ENCODE measurements at places on chromosomes 2 and 18.

- no peak for DNase-seq
These were observed 61.3 kb downstream of the PMAIP1 start for GRCh38 chr18:59961070-59961469.

DNA sequence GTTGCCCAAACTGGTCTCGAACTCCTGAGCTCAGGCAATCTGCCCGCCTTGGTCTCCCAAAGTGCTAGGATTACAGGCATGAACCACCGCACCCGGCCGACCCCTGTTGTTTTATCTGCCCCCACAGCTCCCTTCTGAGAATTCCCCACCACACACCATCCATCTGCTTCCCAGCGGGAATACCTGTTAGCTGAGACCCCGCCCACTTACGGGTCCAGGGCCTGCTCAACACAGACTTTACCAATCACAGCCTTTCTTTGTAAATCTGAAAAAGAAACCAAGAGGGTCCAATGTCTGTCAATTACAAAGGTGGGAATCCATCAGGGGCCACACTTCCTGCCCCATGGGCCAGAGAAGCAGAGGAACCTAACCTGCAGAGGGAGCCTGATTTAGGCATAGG lies 14.2 kb upstream of the CABLES1 start:
- no peak for DNase-seq

- DNase-seq = no peak
These were observed 32.5 kb upstream of the ATP6V1B1 start for GRCh38 chr2:70903171-70903570.

DNA sequence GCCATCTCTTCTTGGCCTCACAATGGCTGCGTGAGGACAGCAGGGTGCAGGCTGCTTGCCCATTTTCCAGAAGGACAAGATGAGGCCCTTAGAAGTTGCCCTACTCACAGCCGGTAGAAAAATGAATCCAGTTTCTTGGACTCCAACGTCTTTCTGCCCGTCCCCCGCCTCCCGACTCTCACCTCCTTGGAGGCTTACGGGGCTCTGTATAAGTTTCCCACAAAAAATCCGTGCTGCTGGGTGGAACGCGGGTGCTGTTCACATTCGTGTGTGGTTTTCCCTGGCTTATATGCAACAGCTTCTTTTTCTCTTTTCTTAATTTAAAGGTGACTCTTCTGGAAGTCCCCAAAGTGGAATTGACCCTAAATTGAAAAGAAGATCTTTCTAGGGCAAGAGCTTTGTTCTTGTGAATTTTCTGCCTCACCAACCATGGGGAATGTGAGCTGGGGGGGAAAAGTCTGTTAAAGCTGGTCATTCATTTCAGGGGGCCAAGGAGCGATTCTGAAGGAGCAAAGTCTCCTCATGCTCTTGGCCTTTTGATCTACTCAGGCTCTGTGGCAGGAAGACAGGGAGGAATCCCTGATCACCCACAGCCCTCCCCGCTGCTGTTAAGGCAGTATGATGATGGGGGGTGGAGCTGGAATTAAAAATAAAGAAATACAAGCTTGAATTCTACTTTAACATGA lies 51.3 kb downstream of the DDX1 start:
- no peak for DNase-seq

DNA sequence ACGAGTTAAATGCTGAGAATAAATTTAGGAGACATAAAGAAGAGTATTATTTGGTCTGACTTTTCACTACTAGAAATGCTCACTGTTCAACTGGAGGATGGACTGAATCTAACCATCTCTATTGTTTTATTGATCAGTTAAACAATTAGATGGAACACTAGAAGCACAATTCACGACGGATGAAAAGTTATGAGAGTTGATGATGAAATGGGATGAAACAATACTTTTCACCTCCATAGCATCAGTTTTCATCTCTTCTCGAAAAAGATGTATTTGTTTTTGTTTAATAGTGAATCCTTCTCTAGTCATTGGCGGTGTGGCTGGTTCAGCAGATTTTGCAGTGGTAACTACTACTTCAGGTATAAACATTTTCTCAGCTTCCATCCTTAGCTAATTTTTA lies 19.3 kb downstream of the TTN start:
- DNase-seq = no peak

- no peak for DNase-seq
These were observed 105.4 kb upstream of the CNGA3 start for GRCh38 chr2:98240786-98241398.

GRCh38 chr18:67363694-67364093 lies 152.8 kb downstream of the DSEL start:
- DNase-seq = no peak

DNA sequence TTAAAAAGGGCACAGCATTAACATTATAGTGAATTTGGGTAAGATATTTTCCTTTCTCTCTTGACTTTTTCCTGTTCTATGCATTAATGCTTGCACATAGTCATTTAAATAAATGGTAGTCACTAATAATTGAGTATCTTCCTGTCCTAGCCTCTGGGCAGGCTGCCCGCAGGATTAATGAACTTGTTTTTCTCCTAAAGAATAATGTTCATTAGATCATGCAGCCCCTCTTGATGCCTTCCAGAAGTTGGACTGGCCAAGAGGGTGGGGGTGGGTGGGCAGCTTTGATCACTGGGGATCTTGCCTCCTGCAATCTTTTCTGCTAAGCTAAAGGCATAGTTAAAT lies 514.5 kb upstream of the CDH2 start:
- no peak for DNase-seq

DNA sequence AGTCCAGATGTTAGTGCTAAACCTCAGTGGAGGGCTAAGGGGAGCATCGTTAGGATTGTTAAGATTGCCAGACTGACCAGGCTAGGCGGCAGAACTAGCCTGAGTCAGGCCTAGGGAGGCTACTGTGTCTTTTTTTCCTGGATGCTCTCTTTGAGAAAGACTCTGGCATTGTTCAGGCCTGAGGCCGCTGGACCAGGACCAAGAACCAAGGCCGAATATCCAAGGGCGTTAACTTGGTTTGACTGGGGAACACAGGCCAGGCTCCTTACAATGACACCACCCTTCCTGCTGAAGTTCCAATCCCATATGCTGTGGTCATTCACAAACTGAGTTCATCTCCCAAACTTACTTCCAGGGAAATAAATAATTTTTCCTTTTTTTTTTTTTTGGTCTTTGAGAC lies 10.6 kb downstream of the HTRA2 start:
- DNase-seq = no peak

GRCh38 chr2:46803911-46804670 lies 111.5 kb downstream of the MCFD2 start:
- DNase-seq = no peak

DNA sequence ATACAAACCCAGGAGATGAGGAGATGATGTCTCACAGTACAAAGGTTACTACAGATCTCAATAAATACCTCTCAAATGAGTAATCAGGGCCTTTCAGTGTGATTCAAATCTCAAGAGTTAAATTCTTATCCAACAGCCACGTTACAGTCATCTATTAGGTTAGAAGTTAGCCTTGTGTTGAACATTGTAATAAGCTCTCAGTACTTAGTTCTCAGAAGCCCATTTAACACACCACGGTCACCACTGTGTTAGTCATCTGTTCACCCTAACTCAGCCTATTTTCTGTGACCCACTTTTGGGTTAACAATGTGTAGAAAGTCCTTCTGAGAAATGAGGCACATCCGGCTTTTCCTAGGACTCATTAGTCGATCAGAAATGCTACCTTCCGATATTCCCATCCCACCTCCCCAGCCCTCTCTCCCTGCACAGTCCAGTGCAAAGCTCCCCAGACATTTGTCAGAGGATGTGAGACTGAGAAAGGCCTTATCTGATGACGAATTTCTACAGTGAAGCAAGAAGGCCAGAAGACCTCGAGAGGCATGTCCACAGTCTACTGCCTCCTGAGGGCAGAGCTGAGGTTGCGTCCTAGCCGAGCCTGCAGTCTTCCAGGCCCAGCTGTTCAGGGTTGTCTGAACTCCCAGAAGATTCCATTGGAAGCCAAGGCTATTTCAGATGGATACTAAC lies 92.6 kb downstream of the ACTR2 start:
- no peak for DNase-seq

GRCh38 chr2:190980630-190981209 lies 33.3 kb downstream of the STAT1 start:
- no peak for DNase-seq

- no peak for DNase-seq
These were observed 25.9 kb upstream of the SNTG2 start for GRCh38 chr2:924701-925100.

DNA sequence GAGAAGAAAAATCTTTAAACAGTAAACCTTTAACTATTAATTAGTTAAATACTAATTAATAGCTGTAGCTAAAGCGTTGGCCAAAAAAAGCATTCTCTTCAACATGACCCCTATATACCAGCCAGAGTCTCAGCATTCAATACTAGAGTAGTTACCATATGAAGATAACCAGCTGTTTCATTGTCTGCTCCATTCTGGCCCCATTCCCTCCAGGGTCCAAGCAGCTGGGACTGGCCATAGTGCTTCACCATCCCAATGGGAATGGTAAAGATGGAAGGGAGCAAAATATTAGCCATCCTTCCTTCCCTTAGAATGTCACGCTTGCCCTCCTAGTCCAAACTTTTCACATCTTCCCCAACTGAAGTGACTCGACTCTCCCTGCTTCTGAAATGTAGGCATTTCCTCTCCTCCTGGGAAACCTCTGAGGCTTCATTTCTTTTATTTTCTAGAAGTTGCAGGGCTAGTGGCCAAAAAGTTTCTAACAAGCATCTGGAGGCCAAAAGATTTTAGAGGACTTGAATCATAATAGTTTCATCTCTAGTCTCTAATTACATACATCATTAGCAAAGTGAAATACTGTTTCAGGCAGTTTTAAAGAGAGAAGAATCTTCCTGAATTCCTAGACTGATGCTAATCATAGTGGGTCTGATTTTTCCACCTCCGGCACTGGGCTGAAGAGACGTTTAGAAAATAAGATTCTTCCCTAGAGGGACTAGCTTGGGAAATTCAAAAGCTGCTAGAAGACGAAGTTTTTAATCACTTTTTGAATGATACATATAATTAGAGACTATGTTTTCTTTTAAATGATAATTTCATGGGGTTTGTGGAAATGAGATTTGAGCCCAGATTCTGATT lies 52.7 kb downstream of the CCDC68 start:
- no peak for DNase-seq

GRCh38 chr2:210503001-210503623 lies 26.6 kb upstream of the LANCL1 start:
- DNase-seq = no peak
